Breast epithelium (tissue), 4 donors: ENCODE measurements at places on chromosomes 7 and 10.

DNA sequence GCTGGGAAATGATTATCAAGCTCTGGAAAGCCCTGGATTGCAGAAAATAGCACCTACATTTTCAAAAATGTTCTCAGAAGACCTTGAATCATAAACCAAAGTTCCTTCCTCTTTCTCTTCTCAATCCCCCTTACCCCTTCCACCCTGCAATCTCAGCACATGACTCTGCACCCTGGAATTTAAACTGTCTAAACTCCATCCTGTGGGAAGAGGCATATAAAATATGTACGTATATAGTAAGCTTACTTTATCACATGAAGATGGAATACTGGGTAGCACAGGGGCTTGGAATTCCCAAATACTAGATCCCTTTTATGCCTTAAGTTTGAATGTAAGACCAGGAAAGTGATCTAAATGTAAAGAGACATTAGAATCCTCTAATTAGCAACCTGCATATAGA is 7.7 kb downstream of the AGMO start:
- H3K36me3 ChIP-seq, result no peaks in the 10 kb centered on the region
- no peaks in the 10 kb centered on the region for H3K27me3 ChIP-seq

GRCh38 chr7:31069860-31070555 is 17.9 kb downstream of the ADCYAP1R1 start:
- DNase-seq, result no peak
- no peaks in the 10 kb centered on the region for H3K27me3 ChIP-seq
- H3K27ac ChIP-seq, result no peak overlapping the region

DNA sequence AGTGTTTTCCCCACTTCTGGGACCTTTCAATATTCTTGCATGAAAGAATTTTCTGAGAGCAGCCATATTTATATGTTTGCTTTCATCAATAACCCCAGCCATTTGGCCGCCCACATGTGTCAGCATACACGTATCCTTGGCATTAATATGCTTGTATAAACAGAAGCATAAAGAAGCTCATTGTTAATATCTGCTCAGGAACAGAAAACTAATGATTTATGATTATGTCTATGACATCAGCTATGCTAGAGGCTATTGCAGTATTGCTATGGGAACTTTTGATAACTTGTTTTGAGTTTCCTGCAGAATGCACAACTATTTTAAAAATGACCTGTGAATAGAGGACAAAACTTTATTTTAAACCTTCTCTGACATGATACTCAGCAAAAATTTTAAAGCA is 300.9 kb upstream of the MTPN start:
- DNase-seq, result no peak
- no peak overlapping the region for H3K4me3 ChIP-seq
- no peaks in the 10 kb centered on the region for H3K36me3 ChIP-seq
- no peaks in the 10 kb centered on the region for H3K4me1 ChIP-seq

- no peaks in the 10 kb centered on the region for H3K36me3 ChIP-seq
- H3K4me1 ChIP-seq, result no peaks in the 10 kb centered on the region
Measured at GRCh38 chr7:29453021-29453420, 110.6 kb upstream of the PRR15 start.

DNA sequence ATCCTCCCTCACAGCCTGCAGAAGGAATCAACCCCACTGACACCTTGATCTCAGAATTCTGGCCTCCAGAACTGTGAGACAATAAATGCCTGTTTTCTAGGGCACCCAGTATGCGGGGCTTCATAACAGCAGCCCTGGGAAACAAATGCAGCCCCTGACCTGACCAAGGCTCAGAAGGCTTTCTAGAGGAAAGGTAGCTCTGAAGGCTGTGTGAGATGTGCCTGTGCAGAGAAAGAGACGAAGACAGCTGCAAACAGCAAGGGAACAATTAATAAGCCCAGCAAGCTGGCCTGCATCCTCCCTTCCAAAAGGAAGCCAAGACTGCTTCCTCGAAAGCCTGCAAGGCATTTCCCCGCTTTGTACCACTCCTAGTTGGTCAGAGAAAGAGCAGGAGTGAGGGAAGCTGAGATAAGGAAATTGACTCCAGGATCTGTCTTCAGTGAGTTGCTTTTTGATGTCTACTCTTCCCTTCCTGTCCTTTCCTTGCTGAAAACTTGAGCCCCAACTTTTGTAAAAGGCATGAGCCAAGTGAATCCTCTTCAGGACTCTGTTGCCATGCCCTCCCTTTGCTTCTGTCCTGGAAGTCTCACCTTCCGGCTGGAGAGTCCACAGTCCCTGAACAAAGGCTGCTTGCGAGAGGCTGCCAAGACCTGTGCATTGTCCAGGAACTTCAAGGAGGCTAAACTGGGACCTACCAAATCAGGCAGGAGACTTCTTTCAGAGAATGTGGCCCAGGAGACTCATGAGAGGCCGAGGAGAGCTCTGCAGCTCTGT is 71.2 kb upstream of the ARID5B start:
- H3K27me3 ChIP-seq, result no peaks in the 10 kb centered on the region
- no peak overlapping the region for H3K27ac ChIP-seq
- no peaks in the 10 kb centered on the region for H3K36me3 ChIP-seq
- H3K4me3 ChIP-seq, result no peak overlapping the region
- no peaks in the 10 kb centered on the region for H3K4me1 ChIP-seq
- no peak for DNase-seq

- peak overlapping the region; percentile 97 for H3K27ac ChIP-seq
- peaks cover 22% of the 10 kb centered on the region for H3K4me1 ChIP-seq
- DNase-seq, result peak; percentile 61
- H3K27me3 ChIP-seq, result no peaks in the 10 kb centered on the region
- peak overlapping the region; percentile 99 for H3K4me3 ChIP-seq
Measured at GRCh38 chr10:110008518-110009339, 945 bp downstream of the ADD3 start.

GRCh38 chr7:157540606-157541294 is 203.9 kb downstream of the DNAJB6 start:
- DNase-seq, result no peak
- no peak overlapping the region for H3K4me3 ChIP-seq
- no peaks in the 10 kb centered on the region for H3K27me3 ChIP-seq
- no peaks in the 10 kb centered on the region for H3K4me1 ChIP-seq
- no peaks in the 10 kb centered on the region for H3K36me3 ChIP-seq
- H3K27ac ChIP-seq, result no peak overlapping the region

DNA sequence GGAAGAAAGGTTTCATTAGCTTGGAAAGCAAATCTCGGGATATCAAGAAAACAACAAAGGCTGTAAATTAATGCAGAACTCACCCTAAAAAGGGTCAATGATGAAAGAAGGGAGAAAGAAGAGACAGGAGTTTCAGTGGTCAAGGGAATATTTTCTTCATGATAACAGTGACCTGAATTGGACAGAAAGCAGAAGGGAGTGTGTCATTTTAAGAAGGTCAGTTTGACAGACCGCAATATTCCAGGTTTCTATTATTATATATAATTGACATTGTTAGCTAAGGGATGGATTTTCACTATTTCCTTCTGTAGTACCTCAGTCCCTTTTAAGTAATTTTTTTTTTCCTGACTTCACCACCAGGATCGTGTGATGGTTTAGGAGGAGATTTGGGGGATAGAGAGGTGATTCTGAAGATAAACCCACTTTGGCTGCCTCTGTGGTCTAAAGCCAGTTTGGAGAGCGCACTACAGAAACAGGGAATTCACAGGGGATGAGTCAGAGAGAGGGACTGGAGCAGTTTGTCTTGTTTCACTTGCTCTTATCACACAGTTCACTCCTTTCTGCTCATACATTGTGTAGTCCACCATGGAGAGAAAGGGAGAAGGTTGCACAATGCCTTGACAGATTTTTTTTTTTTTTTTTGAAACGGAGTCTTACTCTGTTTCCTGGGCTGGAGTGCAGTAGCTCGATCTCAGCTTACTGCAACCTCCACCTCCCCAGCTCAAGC is 417.9 kb downstream of the AUTS2 start:
- H3K27me3 ChIP-seq, result no peaks in the 10 kb centered on the region
- no peaks in the 10 kb centered on the region for H3K36me3 ChIP-seq
- no peaks in the 10 kb centered on the region for H3K4me1 ChIP-seq
- H3K4me3 ChIP-seq, result no peak overlapping the region

GRCh38 chr7:111958431-111958830 is 247.8 kb downstream of the DOCK4 start:
- no peak overlapping the region for H3K4me3 ChIP-seq
- no peak for DNase-seq
- H3K27me3 ChIP-seq, result no peaks in the 10 kb centered on the region
- no peaks in the 10 kb centered on the region for H3K4me1 ChIP-seq
- no peaks in the 10 kb centered on the region for H3K36me3 ChIP-seq
